ENCODE measurements at places on chromosomes 7 and 10. TPM values are rescaled to one million over a fixed set of nuclear protein-coding genes. Genes with fewer than 3 reads are reported as not detected.

DNA sequence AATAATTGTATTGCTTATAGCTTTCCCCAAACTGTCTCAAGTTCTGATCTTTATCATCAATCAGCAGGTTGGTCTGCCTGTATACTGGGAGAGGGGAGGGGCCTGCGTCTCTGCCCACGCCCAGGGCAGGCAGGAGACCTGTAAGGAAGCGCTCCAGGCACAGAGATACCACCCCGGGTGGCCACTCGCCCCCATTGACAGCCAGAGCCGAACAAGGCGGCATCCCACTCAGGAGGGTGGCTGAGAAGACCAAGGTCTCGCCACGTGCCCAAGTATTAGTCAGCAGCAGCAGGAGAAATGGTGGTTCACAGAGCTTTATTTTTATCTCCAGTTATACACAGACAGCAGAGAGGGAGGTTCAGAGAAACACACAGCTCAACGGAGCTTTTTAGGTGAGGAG, 7.2 kb downstream of the STK32C start:
- no peak overlapping the region for H3K4me3 ChIP-seq
- DNase-seq = no peak
- no peaks in the 10 kb centered on the region for H3K27me3 ChIP-seq

- no peaks in the 10 kb centered on the region for H3K36me3 ChIP-seq
- H3K4me3 ChIP-seq = no peak overlapping the region
- H3K4me1 ChIP-seq = no peaks in the 10 kb centered on the region
Measured at GRCh38 chr10:29878492-29878891, 180.9 kb downstream of the JCAD start.

DNA sequence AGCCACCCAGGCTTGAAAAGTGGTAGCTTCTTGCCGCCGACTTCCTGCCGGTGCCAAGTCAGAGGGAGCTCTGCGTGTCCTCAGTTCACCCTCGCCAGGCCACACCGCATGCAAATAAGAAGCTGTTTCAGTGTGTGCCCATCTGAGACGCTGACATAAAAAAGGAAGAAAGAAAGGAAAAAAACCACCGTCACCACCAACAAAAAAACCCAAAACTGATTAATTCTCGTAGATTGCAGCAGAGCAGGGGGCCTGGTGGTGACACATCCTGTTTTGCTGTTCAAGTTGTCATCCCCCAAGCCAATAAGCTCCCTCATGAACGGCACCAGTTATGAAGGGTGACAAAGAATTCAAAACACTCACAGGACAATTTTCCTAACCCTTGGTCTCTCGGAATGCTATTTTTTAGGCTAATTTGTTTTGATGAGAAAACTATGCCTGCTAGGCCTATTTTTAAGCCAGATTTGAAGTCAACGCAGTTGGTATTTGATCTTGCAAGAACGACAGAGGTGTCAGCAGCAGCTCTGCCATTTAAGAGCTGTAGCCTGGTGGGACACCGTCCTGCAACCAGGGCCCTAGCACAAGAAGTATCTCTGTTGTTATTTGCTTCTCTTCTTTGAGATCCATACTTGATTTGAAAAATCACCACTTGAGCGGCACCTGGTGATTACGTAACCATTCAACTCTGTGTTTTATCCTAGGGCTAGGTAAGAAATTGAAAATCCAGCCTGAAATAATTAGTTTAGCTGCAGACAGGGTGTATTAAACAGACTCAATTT, 145.6 kb downstream of the PFKFB3 start:
- H3K36me3 ChIP-seq = no peaks in the 10 kb centered on the region
- no peak for DNase-seq
- H3K27ac ChIP-seq = no peak overlapping the region
- H3K27me3 ChIP-seq = no peaks in the 10 kb centered on the region
- H3K4me1 ChIP-seq = peaks cover 1% of the 10 kb centered on the region

GRCh38 chr7:33379891-33380525, 250.6 kb downstream of the BBS9 start:
- no peaks in the 10 kb centered on the region for H3K4me1 ChIP-seq
- no peak overlapping the region for H3K4me3 ChIP-seq
- no peaks in the 10 kb centered on the region for H3K36me3 ChIP-seq
- no peaks in the 10 kb centered on the region for H3K27me3 ChIP-seq
- H3K27ac ChIP-seq = no peak overlapping the region

- no peak overlapping the region for H3K4me3 ChIP-seq
- no peaks in the 10 kb centered on the region for H3K36me3 ChIP-seq
- no peaks in the 10 kb centered on the region for H3K27me3 ChIP-seq
Measured at GRCh38 chr7:57354679-57355338, 95.2 kb upstream of the ZNF716 start.

TFEC gene
- total RNA-seq = not detected
